ENCODE measurements at places on chromosomes 6 and 20. TPM values are rescaled to one million over a fixed set of nuclear protein-coding genes. Genes with fewer than 3 reads are reported as not detected.

The RAB32 gene
- 111 TPM for total RNA-seq

The LAMA4 gene
- total RNA-seq, result 421 TPM

The CDH4 gene
- total RNA-seq, result 0.18 TPM

The NEURL2 gene
- total RNA-seq, result 5.9 TPM

The C6orf15 gene
- total RNA-seq, result not detected

The CDK19 gene
- total RNA-seq, result 7.4 TPM

The ZBTB46 gene
- total RNA-seq, result 9.7 TPM

The ABHD12 gene
- 32.8 TPM for total RNA-seq

All from smooth muscle cell of bladder (primary cell).